H1 (cell line): ENCODE measurements at places on chromosomes 2 and 18. TPM values are rescaled to one million over a fixed set of nuclear protein-coding genes. Genes with fewer than 3 reads are reported as not detected.

- no peak for DNase-seq
Measured at GRCh38 chr2:50591642-50592041, 440.3 kb downstream of the NRXN1 start.

DNA sequence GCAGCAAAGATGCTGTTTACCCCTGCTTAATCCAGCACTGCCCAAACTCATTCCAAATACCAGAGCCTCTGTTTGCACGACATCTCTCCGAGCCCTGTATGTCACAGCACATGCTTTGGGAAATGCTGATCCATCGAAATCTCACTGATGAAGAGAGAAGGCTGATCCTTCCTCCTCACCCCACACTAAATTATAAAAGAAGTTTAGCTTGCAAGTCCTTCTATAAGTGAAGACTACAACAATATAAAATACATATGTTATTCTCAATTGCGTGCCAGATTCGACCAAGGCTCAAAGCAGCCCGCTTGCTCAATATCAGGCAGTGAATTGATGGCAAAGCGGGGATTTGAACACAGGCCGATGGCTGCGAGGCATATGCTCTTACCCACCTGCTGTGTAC is 30.7 kb upstream of the SLC35F6 start:
- DNase-seq, result no peak

DNA sequence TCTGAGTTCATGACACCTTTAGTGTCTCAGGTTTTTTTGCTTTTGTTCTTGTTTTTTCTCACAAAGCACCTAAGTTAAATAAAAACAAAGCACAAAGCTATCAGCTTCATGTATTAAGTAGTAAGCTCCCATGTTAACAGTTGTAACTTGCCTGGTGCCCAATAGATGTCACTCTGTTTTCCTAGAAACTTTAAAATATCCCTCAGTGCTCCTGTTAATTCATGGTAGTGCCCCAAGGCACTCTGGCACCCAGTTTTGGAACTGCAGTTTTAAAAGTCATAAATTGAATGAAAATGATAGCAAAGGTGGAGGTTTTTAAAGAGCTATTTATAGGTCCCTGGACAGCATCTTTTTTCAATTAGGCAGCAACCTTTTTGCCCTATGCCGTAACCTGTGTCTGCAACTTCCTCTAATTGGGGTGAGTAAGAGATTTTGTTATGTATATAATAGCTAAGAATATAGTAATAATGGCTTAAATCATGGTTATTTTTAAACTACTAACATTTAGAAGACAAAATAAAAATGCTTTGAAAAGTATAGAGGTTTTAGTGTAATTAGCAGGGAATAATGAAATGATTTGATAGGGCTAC is 555.0 kb upstream of the TMEFF2 start:
- DNase-seq, result no peak

DNA sequence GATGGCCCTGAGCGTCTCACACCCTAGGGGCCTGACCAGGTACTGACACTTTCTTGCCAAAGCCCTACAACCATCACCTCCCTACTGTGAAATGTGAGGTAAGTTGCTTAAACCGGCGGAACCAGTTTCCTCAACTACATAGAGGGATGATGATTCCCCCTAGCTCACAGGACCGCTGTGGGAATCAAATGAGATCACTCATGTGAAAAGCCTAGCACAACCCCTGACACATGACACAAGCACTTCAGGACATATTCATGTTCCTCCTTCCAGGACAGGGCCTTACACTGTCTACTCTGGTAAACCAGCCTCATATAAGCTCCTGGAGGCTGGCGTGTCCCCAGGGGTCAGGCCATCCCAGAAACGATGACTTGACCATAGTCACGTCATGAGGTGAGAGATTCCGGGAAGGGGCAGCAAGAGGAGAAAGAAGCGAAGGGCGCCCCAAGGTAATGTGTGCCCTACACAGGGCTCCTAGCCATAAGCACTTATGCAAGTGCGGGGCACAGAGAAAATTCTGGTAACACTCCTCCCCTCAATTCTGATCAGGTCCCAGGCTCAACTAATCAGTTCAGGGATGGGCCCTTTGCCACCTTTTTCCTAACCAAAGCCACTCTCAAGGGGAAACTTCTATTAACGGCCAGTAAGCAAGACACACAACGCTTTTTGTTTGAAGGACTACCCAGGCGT is 49.5 kb downstream of the C2orf42 start:
- peak; percentile 78 for DNase-seq

GRCh38 chr18:30992231-30992630 is 50.3 kb downstream of the DSC3 start:
- DNase-seq, result no peak

DNA sequence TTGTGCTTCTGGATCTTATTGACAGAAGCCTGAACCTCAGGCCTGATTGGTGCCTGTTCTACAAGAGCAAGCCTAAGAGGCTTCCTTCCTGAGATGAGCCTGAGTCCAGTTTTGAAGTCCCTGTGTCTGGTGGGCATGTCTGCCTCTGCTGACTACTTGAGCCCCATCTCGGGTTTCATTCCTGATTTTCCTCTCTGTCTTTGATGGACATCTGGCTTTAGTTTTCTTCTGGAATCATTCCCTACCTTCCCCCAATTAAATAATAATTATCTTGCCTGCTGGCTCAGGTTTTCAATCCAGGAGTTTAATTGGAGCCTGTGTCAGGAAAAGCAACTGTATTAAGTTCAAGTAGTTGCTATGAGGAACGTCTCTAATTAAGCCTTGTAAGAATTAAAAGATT is 135.5 kb upstream of the MC4R start:
- DNase-seq, result no peak

GRCh38 chr2:74267068-74267467 is 68.7 kb downstream of the MTHFD2 start:
- DNase-seq, result no peak

GRCh38 chr2:175187378-175187777 is 5.9 kb upstream of the ATP5MC3 start:
- no peak for DNase-seq

- no peak for DNase-seq
Measured at GRCh38 chr18:24710474-24710873, 250.0 kb downstream of the HRH4 start.

DNA sequence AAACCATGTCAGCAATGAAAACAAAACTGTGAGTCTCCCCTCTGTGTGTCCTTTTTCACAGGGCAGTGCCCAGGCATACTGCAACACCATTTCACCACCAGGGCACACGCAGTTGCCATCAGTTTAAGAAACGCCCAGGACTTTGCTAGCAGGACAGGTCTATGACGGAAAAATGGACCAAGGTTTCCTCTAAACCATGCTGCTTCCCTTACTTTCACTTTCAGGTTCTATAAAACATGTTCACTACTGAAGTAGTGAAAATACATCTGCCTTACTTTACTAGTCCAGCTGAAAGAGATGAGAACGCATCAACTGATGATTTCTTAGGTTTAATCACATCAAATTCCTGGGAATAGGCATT is 110.5 kb downstream of the TCF4 start:
- DNase-seq, result no peak

GRCh38 chr18:79631761-79632446 is 47.7 kb upstream of the CTDP1 start:
- no peak for DNase-seq

- DNase-seq, result no peak
Measured at GRCh38 chr2:141707486-141707885, 423.3 kb downstream of the LRP1B start.

DNA sequence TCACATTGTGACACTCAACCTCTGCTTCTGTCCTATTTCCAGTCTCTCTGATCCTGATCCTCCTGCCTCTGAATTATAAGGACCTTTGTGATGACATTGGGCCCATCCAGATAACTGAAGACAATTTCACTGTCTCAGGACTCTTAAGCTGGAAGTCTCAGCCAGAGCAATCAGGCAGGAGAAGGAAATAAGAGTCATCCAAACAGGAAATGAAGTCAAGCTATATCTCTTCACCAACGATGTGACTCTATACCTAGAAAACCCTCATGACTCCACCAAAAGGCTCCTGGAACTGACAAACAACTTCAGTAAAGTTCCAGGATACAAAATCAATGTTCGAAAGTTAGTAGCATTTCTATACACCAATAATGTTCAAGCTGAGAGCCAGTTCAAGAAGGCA is 29.3 kb upstream of the TWIST2 start:
- no peak for DNase-seq

- no peak for DNase-seq
Measured at GRCh38 chr2:554444-554843, 122.8 kb downstream of the TMEM18 start.

GRCh38 chr2:96185516-96185915 is 23.1 kb downstream of the STARD7 start:
- DNase-seq, result no peak

- DNase-seq, result no peak
Measured at GRCh38 chr2:172095146-172095904, 7.4 kb downstream of the DLX2 start.

GRCh38 chr2:173159791-173160463 is 84.3 kb downstream of the MAP3K20 start:
- peak; percentile 10 for DNase-seq

DNA sequence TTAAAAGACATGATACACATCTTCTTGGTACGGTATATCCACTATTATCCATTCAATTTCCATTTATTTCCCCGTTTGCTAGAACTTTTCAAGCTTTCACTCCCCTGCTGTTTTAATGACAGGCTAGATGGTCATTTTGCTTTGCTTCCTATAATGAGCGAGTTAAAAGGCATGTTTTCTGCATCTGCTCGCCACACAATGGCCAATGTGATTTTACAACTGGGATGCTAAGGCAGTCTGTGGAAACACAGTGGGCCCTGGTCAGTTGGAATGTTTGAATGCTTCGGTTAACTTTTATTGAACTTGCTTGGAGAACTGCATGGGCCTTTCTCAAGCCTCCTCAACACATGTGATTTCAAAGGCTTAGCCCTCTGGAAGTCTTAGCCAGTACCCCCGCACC is 48.4 kb upstream of the TNP1 start:
- DNase-seq, result no peak

GRCh38 chr2:32727157-32727556 is 99.3 kb downstream of the TTC27 start:
- no peak for DNase-seq

- DNase-seq, result no peak
Measured at GRCh38 chr2:38498045-38498481, 104.7 kb downstream of the HNRNPLL start.

DNA sequence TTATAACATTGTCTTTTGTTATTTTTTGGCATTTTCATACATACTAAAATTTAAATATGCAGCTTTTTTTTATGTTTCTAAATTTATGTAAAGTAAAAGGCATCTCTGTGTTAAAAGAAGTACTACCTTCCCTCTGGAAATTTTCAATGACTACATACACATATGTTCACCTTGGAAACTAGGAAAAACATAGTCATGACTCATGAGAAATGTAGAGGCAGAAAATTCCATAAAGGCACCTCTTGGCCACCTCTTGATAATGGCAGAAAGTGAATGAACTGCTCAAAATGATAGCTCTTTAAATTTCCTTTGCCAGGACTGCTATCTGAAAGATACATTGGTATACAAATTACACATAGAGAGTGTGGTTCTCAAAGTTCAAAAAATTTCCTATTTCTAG is 889.1 kb upstream of the ZEB2 start:
- DNase-seq, result no peak

DNA sequence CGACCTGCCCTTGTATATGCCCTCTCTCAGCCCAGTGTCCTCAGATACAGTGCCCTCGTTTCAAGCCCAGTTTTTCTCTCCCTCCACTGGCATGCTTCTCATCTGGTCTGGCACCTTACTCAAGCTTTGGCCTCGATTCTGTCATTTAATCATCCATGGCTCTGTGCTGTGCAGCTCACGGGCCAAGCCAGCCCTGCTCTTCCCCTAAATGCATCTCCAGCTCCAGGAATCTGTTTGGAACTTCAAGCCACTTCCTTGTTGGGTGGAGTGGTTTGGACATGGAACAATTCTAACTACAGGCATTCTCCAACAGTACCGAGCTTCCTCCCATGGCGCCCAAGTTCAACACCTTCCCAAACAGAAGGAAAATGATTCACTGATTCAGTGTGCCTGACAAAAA is 76.7 kb upstream of the ZNF397 start:
- no peak for DNase-seq

- DNase-seq, result no peak
Measured at GRCh38 chr2:133444465-133444864, 123.8 kb downstream of the NCKAP5 start.

DNA sequence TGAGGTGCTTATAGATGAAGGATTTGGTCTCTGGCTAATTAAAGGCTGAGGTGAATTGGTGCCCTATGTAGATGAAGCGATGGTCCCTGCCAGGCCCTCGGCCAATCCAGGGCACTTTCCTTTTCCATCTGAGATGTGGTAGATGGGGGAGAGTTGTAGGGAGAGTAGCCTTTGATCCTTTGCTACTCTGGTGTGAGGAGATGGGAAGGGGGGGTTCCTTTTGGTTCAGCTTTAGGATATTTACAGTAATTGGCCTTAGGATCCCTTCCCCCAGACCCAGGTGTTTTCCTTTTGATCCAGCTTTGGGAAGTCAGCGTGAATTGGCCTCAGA is 5.4 kb upstream of the ZC3H8 start:
- DNase-seq, result no peak

DNA sequence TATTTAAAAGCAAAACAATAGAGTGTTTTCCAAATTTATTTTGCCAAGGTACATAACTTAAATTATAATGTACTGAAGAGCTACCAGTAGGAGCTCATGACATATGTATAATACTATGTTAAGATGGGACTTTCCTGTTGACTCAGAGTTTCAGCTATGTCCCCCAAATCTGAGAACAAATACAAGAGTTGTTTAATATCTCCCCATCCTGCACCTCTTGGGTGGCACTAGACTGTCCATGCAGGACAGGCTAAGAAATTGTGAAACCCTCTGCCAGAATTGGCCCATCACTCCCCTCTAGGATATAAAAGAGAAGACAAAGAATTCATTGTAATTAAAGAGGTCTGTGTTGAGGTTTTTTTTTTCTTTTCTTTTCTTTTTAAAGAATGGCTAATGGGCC is 21.7 kb upstream of the CTAGE1 start:
- no peak for DNase-seq

GRCh38 chr2:143950704-143951103 is 569.2 kb downstream of the ZEB2 start:
- DNase-seq, result no peak

GRCh38 chr2:191231995-191232394 is 13.2 kb upstream of the MYO1B start:
- DNase-seq, result no peak

The SPRED2 gene
- total RNA-seq, result 22.5 and 25.4 TPM in 2 replicates

The ADCYAP1 gene
- not detected in 2 replicates for total RNA-seq

The CHRNA1 gene
- total RNA-seq, result 0.15 TPM in 1 of 2 replicates, not detected in the other

The LRRTM4 gene
- total RNA-seq, result 8.1 and 9.5 TPM in 2 replicates

The IL36G gene
- total RNA-seq, result not detected in 2 replicates

The SLC5A7 gene
- 0.11 and 0.15 TPM in 2 replicates for total RNA-seq

The SGO2 gene
- total RNA-seq, result 29.0 and 33.2 TPM in 2 replicates

The TCF23 gene
- not detected in 2 replicates for total RNA-seq

The VAPA gene
- total RNA-seq, result 128 and 130 TPM in 2 replicates

The HK2 gene
- total RNA-seq, result 61.0 and 61.9 TPM in 2 replicates

The SOWAHC gene
- 16.8 and 17.8 TPM in 2 replicates for total RNA-seq
